HepG2 (cell line): ENCODE measurements at places on chromosomes 2 and 18. TPM values are rescaled to one million over a fixed set of nuclear protein-coding genes. Genes with fewer than 3 reads are reported as not detected.

The PNKD gene
- 78.0 and 80.4 TPM in 2 replicates for polyA plus RNA-seq

DNA sequence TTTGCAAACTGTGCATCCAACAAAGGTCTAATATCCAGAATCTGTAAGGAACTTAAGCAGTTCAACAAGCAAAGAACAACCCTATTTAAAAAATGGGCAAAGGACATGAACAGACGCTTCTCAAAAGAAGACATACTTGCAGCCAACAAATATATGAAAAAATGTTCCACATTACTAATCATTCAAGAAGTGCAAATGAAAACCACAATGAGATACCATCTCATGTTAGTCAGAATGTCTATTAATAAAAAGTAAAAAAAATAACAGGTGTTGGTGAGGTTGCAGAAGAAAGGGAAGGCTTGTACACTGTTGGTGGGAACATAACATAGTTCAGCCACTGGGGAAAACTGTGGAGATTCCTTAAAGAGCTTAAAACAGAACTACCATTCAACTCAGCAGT lies 126.2 kb downstream of the NAT8 start:
- no peak for DNase-seq

DNA sequence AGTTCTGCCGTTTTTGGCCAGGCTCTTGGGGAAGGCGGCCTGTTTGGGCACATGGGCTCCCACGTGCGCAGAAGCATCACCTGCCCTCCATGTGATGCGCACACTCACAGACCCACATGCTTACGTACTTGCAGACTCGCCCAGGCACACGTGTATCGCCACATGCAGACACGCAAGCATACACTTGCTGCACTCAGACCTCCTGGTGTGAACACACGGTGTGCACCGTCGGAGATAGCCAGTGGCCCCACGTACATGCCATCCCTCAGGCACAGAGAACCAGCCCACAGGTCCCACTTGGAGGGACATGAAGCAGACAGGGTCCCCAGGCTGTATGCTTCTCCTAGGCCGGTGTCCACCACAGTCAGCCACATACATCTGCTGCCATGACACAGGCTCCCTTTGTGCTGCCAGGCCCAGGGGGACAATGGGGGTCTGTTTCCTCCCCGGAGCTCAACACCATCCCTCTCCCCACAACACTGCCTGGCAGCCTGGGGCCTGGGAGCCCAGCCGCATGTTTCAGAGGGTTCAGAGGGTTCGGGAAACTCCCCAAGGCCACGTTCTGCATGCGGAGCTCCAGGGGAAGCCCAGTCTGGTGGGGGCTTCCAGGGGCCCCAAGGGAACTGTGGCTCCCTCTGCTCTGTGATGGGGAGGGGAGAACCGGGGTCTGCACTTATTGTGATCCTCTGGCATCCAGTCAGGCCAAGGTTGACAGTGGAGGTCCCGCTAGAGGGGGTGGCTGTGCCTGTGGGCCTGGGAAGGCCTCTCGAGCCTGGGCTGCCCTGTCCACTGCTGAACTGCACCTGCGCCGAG lies 208.1 kb upstream of the HAAO start:
- peak; percentile 84 for DNase-seq

DNA sequence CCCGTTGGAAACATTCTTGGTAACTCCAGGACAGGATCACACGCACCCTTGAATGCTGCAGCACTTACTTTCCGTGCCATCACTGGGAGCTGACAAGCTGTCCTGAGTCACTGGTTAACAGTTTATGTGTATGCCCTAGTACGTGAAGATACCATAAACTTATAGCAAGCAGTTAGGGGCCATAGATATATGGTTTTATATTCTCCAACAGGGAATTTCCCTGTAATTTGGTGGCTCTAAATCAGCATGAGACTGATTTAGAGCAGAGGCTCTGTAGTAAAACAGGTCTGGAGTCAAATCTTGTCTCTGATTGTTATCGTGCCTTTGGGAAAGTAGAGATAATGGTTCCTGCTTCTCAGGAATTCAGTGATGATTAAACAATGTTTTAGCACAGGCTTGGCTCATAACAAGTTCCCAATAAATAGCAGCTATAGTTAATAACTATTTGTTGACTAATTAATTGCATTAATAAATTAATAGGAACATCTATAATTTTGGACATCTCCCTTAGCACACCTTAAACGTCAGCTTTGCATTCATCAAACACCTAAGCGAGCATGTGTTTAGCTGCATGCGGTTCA lies 215.2 kb downstream of the VAPA start:
- DNase-seq: no peak

DNA sequence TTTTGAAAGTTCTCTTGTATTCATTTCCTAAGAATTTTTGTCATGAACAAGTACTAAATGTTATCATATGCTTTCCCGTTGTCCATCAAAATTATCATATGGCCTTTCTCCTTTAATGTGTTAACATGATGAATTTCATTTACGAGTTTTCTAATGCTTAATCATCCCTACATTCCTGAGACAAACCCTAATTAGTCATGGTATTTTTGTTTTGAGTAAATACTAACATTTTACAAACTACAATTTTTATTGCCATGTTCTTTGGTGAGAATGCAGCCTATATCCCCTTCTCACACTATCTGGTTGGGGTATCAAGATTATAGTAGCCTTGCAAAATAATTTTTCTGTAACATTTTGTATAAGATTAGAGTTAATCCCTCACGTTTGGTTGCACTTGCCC lies 14.5 kb downstream of the SMAD2 start:
- DNase-seq: no peak
